Forelimb muscle (tissue), 1 donor: ENCODE measurements at places on chromosomes 5 and 9. TPM values are rescaled to one million over a fixed set of nuclear protein-coding genes. Genes with fewer than 3 reads are reported as not detected.

FAM78A gene
- polyA plus RNA-seq = 36.4 TPM

FOXE1 gene
- polyA plus RNA-seq = not detected

PCDHGB1 gene
- 0.49 TPM for polyA plus RNA-seq

FOXD4L3 gene
- 0.29 TPM for polyA plus RNA-seq

FRMD3 gene
- polyA plus RNA-seq = 31.3 TPM

RGP1 gene
- polyA plus RNA-seq = 17.9 TPM
